ENCODE measurements at places on chromosomes 2 and 18. TPM values are rescaled to one million over a fixed set of nuclear protein-coding genes. Genes with fewer than 3 reads are reported as not detected.

The CDKL4 gene
- total RNA-seq = 10.1 TPM

The SLC19A3 gene
- 1.2 TPM for total RNA-seq

The LDAH gene
- 24.3 TPM for total RNA-seq

The PTPN2 gene
- 94.7 TPM for total RNA-seq

The SIX3 gene
- total RNA-seq = not detected

The FAM117B gene
- total RNA-seq = 44.6 TPM

The HJURP gene
- 1.9 TPM for total RNA-seq

The INHBB gene
- 5.0 TPM for total RNA-seq

The ANKRD44 gene
- total RNA-seq = 170 TPM

The SGPP2 gene
- 1.2 TPM for total RNA-seq

The KIAA2012 gene
- total RNA-seq = 0.47 TPM

The ITM2C gene
- total RNA-seq = 112 TPM

Data from occipital lobe (tissue), 3 donors.